Hematopoietic multipotent progenitor cell treated with erythropoietin and hydrocortisone succinate and interleukin-3 and kit ligand, for 15 days (in vitro differentiated cells): ENCODE measurements at places on chromosomes 13 and 19.
A peak's percentile ranks its signal among the peaks of the same experiment; 100 is the strongest.

- no peak for DNase-seq
These were observed at the start of gene NCCRP1 for GRCh38 chr19:39196860-39197562. Gene NCCRP1 (plus strand): TSS chr19:39196964. CDS start chr19:39196983, 19 bp downstream.

DNA sequence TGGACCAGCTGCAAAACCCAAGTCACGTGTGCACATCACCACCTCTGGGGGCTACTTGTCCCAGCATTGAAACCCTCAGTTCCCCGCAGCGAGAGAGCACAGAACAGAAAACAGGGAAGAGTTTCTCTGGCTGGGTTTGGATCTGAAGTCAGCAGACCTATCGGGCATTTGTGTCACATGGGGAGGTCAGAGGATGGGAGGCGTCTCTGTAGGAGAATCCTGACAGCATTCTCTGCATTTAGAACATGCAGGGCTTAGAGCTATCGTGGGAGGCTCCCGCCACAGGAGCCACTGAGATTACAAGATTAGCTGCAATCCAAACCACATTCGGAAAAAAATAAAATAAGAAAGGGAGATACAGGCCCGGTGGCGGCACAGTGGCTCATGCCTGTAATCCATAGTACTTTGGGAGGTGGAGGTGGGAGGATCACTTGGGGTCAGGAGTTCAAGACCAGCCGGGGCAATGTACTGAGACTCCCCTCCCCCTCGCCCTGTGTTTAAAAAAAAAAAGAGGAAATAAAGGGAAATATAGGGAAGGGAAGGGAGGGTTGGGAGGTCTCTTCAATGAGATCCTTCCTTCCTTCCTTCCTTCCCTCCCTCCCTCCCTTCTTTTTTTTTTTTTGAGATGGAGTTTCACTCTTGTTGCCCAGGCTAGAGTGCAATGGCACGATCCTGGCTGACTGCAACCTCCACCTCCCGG is 2.9 kb upstream of the TLE6 start:
- no peak for DNase-seq

DNA sequence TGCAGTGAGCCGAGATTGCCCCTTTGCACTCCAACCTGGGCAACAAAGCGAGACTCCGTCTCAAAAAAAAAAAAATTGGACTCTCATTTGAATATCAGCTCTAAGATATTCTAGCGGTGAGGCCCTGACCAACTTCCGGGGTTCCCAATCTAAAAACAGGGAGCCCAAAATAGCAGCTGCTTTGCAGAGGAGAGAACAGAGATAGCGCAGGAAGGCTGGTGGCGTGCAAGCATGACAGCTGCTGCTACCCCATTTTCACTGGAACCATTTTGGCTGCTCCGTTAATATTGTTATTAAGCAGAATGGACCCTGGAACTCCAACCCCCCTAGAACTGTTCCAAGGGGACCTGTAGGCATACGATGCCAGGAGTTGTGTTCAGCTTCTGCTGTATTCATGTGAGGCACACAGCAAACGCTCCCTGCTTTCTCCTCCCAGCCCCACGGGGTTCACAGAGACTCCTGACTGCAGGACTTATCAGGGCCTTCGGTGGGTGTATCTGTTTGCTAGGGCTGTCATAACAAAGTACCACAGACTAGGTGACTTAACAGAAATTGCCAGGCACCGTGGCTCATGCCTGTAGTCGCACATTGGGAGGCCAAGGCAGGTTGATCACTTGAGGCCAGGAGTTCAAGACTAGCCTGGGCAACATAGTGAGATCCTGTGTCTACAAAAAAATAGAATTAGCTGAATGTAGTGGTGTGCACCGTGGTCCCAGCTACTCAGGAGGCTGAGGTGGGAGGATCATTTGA is 11.5 kb downstream of the STXBP2 start:
- peak; percentile 63 for DNase-seq

GRCh38 chr19:55197528-55197927 is 11.8 kb downstream of the PTPRH start:
- DNase-seq = peak; percentile 36

DNA sequence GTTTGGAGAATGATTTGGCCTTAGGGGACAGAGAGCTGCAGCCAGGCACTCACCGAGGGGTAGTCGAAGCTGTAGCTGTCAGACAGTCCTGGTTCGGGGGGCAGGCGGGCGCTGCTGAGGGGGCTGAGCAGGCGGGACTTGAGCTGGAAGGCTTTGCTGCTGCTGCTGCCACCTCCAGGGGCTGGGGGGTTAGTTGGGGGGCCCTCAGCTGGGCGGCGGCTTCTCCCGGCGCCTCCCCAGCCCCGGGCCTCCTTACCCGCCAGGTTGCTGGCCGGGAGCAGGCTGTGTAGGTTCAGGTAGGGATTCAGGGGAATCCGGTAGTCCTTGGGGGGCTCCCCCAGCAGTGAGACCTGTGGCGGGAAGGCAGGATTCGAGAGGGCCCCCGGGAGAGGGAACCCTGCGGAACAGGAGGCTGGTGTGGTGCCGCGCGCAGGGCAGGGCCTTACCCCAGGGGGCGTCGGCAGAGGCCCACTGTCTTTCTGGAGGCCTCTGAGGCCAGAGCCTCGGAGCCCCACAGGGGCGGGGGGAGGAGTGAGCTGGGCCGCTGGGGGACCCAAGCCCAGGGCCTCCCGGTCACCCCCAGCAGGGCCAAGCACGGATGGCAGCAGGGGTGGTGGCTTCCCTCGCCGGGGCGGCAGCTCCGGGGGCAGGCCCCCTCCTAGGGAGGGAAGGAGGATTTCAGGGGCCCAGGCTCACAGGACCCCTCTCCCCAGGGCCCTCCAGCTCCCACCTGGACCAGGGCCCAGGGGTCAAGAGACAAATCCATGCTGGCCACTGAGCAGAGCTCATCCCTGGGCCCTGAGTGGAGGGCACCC is 5.0 kb upstream of the FDX2 start:
- no peak for DNase-seq

DNA sequence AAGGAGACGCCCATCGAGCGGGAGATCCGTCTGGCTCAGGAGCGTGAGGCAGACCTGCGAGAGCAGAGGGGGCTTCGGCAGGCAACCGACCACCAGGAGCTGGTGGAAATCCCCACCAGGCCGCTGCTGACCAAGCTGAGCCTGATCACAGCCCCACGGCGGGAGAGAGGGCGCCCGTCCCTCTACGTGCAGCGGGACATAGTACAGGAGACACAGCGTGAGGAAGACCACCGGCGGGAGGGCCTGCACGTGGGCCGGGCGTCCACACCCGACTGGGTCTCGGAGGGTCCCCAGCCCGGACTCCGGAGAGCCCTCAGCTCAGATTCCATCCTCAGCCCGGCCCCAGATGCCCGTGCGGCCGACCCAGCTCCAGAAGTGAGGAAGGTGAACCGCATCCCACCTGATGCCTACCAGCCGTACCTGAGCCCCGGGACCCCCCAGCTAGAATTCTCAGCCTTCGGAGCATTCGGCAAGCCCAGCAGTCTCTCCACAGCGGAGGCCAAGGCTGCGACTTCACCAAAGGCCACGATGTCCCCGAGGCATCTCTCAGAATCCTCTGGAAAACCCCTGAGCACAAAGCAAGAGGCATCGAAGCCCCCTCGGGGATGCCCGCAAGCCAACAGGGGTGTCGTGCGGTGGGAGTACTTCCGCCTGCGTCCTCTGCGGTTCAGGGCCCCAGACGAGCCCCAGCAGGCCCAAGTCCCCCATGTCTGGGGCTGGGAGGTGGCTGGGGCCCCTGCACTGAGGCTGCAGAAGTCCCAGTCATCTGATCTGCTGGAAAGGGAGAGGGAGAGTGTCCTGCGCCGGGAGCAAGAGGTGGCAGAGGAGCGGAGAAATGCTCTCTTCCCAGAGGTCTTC is 7.1 kb downstream of the MISP start:
- no peak for DNase-seq

DNA sequence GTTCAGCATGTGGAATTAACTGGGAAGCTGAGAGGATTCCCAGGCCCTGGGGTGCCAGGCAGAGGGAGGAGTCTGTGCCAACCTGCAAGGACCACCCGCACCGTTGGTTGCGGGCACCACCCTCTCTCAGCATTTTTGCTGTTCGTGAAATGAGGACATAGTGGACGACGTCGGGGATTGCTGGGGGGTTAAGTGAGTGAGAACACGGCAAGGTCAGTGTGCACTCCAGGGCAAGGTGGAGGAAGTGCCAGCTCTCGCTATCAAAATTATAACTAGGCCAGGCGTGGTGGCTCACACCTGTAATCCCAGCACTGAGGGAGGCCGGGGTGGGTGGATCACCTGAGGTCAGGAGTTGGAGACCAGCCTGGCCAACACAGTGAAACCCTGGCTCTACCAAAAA is 2.2 kb downstream of the FXYD3 start:
- DNase-seq = no peak

GRCh38 chr13:114087430-114087829 is 45.0 kb downstream of the RASA3 start:
- DNase-seq = no peak

DNA sequence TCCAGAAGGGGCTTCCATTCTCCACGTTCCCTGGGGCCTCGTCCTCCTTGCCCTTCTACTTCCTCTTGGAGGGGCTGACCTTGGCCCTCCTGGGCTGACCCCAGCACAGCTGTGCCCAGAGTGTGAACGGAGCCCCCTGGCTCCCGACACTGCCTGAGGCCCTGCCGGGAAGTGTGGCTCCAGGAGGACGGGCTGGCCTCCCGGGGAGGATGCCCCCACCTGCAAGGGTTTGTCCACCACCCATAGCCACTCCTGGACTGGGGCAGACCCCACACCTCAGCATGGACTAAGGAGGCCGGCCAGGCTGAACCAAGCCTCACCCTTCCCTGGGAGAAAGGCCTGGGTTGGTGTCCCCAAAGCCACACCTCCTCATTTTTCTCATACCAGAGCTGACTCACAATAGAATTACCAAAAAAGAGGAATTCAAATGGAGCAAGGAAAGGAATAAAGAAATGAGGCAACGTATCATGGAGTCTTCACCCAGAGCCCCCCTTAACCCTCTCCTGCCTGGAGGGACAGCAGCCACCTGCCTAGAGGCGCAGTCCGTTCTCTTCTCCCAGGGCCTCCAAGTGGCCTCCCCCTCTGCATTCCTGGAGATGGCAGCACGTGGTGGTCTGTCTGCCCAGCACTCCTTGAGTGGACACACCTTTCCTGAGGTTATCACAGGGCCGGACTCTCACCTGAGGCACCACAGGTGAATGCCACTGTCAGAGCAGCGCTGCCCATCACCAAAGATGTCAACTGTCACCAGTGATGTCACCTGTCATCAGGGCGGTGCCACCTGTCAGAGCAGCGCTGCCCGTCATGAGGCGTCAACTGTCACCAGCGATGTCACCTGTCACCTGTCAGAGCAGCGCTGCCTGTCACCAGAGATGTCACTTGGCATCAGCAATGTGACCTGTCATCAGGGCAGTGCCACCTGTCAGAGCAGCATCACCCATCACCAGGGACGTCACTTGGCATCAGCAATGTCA is 3.1 kb upstream of the C13orf46 start:
- no peak for DNase-seq

GRCh38 chr13:102854675-102855074 is 8.8 kb downstream of the ERCC5 start:
- no peak for DNase-seq

- peak; percentile 46 for DNase-seq
These were observed 106.1 kb downstream of the SLC25A15 start for GRCh38 chr13:40895227-40896184.

- DNase-seq = no peak
These were observed 16.3 kb downstream of the FAM187B start for GRCh38 chr19:35212241-35212640.

GRCh38 chr13:76885203-76886004 is 801 bp downstream of the KCTD12 start:
- DNase-seq = no peak

DNA sequence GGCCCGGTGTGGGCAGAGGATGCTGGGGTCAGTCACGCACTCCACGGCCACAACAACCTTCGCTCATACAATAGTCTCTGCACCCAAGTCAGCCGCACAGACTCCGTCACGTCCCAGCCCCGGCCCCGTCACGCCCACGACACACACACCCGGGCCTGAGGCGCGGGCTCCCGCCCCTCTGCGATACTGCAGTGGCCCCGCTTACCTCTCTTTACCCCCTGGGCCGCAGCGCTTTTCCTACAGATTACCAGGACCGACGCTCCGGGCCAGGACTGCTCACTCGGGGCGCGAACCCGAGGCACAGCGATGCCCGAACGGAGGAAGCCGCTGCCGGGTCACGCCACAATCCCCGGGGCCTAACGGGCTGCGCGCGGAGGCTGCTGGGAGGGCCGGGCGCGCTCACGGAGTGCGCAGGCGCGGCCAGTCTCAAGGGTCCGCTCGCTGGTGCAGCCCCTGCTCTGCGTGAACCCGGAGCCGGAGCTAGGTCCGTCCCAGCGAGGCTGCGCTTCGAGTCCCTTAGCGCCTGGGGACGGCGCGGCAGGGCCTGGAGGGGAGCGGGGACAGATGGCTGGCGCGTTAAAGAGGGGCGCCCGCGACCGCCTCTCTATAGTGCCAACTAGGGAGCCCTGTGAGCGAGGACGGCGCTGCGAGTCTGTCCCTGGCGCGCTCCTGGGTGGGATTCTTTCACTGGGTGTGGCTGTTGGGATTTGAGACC is at the start of gene ZFP82:
Gene ZFP82 (minus strand): TSS at position 358 of the 715 bp plus-strand sequence. CDS start 8,855 bp downstream, outside the sequence.
- DNase-seq = peak; percentile 33

GRCh38 chr19:49103331-49104085 is 10.7 kb upstream of the LIN7B start:
- no peak for DNase-seq

- no peak for DNase-seq
These were observed 74.1 kb upstream of the GPR12 start for GRCh38 chr13:26834646-26835045.

DNA sequence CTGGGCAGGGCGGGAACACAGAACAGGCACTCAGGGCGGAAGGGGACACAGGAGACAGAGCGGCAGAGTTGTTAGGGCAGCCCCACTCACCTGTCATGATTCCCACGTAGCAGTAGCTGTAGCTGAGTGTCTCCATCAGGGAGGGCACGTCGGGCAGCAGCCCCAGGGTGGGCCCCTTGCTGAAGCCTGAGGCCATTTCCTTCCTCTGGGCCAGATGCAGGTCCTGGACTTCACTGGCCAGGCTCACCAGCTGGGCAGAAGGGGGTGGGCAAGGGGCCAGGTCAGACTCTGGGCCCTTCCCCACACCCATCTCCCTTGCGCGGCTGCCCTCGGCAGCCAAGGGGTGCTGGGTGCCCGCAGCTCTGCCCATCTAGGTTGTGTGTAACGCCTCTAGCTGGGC is 5.9 kb downstream of the MBOAT7 start:
- DNase-seq = no peak

GRCh38 chr13:90352763-90353162 is 994.7 kb upstream of the MIR17HG start:
- no peak for DNase-seq

DNA sequence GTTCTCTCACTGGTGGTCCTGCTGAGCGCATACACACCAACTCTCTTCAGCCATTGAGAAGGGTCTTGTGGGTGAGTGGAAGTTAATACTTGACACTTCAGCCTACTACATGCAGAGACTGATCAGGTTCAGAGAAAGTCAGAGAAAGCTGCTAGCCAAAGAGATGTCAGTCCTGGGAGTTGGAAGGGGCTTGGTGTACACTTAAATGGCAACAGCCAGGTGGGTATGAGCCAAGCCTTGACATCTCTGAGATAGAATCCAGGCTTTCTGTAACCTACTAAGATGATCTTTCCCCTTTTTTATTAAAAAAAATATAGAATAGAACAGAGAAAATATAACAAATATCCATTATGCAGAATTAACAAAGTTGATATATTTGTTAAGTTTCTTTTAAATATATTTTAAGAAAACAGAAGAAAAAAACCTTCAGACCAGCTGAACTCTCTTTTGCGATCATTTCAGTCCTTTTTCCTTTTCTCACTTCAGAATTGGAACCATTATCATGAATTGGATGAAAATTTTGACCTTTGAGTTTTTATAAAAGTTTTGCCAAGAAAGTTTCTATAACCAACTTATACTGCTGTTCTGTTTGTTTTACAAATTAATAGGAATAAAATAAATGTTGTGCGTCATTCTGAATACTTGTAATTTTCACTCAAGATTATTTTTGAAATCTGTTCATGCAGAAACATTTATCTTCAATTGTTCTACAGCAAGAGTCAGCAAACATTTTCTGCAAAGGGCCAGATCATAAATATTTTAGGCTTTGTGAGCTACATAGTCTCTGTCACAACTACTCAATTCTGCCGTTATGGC is 153.0 kb downstream of the RFC3 start:
- no peak for DNase-seq
